ENCODE measurements at places on chromosomes 5 and 9.
A peak's percentile ranks its signal among the peaks of the same experiment; 100 is the strongest.

DNA sequence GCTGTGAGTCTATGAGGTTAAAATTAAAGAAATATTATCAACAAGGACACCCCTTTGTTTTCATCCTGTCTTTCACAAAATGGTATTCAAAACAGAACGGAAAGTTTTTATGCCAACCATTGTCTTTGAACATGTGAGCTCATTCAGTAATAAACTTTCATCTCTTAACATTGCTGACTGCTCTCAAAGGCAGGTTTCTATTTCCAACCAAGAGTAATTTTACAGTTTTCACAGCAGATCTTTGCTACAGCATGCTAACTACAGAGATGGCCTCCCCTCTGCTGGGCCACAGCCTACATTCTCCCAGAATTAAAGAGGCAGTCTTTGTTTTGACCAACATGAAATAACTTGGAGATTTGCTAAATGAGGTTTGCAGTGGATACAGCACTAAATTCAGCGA is 101.5 kb downstream of the DMRT2 start:
- no peak for DNase-seq

- no peak for DNase-seq
These were observed 39.9 kb downstream of the KIF24 start for GRCh38 chr9:34289159-34289558.

DNA sequence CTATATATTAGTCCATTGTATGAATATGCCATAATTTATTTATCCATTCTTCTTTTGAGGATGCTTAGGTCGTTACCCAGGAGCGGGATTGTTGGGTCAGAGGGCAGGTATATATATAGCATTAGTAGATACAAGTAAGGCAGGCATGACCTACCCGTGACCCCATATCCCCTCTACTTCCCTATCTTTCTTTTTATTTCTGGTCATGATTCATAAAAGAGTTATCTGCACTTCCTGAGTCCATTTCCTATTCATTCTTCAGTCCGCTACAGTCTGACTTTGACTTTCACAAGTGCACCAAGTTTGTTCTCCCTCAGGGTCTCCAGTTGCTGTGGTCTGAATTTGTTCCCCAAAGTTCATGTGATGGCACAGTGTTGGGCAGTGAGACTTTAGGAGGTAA is 6.9 kb downstream of the RHOBTB3 start:
- DNase-seq, result no peak

DNA sequence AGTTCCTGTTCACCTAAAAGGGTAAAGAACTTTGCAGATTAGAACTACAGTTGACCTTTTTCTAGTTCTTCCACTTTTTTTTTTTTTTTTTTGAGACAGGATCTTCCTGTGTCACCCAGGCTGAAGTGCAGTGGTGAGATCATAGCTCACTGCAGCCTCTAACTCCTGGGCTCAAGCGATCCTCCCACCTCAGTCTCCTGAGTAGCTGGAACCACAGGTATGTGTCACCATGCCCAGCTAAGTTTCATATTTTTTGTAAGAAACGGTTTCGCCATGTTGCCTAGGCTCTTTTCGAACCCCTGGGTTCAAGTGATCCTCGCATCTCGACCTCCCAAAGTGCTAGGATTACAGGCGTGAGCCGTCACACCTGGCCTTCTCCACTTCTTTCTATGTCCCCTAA is 39.7 kb upstream of the TNFAIP8 start:
- DNase-seq, result no peak

- DNase-seq, result no peak
These were observed 289.8 kb upstream of the ANKRD55 start for GRCh38 chr5:56522960-56523359.

GRCh38 chr5:52760695-52761366 is 26.9 kb upstream of the ITGA1 start:
- no peak for DNase-seq

- DNase-seq, result peak; percentile 10
These were observed 29.7 kb downstream of the TEX10 start for GRCh38 chr9:100322954-100323536.

GRCh38 chr9:116937361-116937760 is 250.3 kb downstream of the TRIM32 start:
- no peak for DNase-seq

GRCh38 chr9:89116064-89116804 is 62.4 kb downstream of the SHC3 start:
- DNase-seq, result no peak

DNA sequence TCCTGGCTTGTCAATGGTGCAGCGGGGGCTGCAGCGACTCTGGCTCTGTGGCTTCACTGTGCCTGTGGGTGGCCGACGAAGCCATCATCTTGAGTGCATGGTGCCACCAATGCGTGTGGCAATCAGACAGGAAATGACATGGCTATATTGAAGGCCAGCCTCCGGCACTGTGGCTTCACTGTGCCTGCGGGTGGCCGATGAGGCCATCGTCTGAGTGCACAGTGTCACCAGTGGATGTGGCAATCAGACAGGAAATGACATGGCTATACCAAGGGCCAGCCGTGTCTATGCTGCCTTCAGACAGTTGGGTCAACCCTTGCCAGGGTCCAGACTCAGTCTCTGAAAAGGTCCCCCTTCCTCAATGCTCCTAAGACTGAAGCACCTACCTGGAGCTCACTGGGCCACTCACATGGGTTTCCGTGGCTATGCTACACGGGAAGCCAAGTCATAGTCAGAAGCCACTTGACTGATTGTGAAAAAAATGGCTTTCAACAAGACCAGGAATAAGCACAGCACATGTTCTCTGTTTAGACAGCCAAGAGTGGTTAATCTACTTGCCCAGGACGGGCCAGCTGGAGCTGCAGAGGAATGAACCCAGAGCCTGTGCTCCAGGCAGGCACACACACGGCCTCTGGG is 67.5 kb upstream of the S1PR3 start:
- DNase-seq, result no peak

DNA sequence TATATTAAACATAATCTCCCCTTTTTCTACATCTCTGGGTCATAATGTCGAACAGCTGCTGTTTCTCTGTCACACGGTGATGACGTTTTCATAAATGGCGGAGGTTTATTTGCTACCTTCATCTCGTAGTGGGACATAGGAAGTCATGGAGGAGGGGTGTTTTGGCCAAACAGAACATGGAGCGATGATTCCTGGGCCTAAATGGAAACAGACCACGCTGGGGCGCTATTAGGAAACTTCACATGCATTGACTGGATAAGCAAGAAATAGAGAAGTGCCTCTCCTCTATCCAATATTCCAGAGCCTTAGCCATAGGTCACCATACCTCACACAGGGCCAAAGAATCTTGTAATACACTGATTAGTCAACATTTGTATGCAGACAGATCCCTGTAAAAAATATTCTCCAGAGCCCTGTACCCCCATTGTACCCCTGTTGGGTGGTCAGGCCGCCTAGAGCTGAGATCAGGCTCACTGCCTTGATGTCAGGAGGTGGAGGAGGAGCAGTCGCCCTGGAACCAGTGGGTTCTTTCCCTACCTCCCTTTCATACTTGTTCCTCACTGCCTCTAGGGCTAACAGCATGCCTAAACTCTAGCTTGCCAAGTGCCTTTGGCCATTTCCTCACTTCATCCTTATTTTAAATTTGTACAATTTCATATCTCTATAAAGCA is 77.8 kb upstream of the SPIN1 start:
- DNase-seq, result no peak

GRCh38 chr9:131755541-131756198 is 15.8 kb upstream of the RAPGEF1 start:
- peak; percentile 75 for DNase-seq

DNA sequence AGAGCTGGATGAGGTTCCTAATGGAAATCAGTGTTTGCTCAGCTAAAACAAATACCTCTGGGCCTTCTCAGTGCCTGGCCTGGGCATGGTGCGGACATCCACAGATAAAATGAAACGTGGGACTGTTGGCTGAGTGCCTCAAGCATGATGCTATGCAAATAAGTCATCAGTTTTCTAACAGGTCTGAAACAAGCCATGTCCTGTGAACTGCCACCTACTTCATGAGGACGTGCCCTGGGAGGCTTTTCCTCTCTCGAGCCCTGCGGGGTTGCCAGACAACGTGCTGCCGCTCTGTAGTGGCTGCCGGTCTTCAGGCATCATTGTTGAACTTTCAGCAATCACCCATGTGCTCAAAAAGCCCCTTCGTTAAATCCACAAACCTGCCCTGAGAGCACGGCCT is 240.4 kb upstream of the IRX2 start:
- no peak for DNase-seq

DNA sequence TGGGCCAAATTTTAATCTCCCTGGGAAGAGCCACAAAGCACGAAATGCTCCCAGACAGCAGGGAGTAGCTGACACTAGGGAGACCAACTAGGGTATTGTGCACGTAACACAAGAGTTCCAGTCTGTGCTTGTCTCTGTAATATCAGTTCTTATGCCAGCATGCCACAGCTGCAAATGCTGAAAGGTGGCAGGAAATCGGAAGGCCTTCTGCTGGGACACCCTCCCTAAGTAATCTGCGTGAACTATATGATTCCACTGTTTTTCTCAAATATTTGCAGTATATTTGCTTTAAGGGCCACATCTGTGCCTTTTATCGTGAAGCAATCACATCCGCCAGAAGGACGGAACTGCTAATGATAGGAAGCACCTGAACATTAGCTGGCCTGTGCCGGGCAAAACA is 12.6 kb downstream of the VLDLR start:
- no peak for DNase-seq

DNA sequence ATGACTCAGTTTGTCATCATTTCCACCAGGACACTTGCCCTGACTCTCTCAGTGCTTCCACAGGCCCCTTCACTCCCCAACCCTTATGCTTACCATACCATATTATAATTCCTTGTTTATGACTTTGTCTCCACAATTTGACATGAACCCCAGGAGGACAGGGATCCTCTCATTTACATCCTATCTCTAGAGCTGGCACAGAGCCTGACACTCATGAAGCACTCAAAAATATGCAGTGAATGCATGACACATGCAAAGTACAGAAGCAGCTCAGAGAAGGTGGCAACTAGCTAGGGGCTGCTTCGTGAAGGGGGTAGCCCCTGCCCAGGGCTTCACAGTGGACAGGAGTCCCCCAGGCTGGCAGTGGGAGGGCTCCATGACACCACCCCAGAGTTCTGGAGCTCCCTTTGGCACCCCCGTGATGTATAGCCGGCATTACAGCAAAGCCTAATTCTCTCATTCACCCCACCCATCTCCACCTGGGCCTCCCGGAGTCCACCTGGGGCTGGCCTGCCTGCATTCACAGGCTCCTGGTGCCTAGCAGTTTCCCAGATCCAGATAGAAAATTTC is 112.0 kb upstream of the SPOCK1 start:
- DNase-seq, result no peak

DNA sequence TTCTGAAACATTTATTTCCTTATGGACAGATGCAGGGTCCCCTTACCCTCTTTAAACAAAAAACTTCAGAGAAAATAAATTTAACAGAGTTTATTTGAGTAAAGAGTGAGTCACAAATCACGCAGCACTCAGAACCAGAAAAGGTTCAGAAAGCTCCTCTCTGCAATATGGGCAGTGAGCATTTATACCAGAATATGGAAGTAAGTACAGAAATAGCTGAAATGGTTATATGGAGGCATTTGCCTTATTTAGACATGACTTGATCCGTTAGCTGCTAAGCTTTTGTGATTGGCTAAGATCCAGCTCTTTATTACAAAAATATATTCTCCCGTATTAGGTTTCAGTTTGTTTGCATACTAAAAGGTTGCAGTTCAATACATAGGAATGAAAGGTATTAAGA is 1554.1 kb downstream of the EFNA5 start:
- DNase-seq, result no peak

- no peak for DNase-seq
These were observed 66.1 kb downstream of the NPR3 start for GRCh38 chr5:32777222-32777621.

GRCh38 chr9:84404095-84404686 is 63.6 kb upstream of the SLC28A3 start:
- DNase-seq, result peak; percentile 8

GRCh38 chr5:171365351-171365750 is 22.3 kb upstream of the NPM1 start:
- DNase-seq, result no peak

DNA sequence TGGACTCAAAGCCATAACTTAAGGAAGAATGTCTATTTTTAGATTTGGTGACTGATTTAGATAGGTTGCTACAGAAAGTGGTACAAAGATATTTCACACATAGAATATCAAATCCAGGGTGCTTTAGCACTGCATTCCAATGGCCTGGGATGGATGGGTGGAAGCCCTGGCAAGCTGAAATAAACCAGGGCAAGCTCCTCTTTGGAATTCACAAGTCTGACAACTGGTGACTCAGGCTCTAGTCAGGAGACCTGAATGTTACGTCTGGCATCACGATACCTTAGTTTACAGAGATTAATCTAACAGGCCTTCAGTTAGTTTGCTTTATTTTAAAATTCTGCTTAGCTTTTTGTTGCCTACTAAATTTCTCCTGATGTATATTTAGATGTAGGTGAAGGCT is 144.0 kb downstream of the TMC1 start:
- DNase-seq, result no peak

DNA sequence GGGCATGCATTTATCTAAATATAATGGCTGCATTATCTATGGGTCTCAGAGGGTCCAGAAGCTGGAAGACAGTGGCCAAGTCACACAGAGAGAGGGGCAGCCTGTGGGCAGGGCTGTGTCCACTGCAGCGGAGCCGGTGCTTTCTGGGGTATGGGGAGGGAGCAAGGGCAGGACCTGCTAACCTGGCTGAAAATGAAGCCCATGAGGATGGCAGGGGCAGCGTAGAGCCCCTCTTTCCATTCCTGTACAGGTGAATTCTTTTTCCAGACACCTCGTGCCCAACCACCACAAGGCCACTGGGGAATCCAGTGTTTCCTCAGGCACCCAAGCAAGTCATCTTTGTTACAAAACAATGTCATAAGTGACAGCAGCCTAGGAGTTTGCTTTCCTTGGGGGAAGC is 305.9 kb upstream of the IRX4 start:
- no peak for DNase-seq

- no peak for DNase-seq
These were observed 44.1 kb downstream of the APTX start for GRCh38 chr9:32957358-32957757.

GRCh38 chr9:109640580-109641371 is 139.2 kb upstream of the PALM2AKAP2 start:
- DNase-seq, result no peak

DNA sequence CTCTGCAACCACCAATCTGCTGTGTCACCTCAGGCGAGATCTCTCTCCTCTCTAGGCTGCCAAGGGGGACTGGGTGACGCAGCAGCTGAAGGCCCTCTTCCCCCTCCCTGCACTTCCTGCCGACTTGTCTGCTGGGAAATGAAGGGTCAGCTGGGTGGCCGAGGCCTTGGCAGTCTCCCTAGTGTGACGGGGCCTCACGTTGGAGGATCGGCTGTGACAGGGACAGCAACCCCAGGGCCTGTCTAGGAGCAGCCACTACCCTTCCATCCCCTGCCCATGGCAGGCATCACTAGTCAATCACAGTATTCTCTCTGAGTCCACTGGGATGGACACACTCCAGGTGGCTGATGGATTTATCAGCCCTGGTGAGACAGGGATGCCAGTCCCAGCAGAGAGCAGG is 107.3 kb upstream of the SARDH start:
- DNase-seq, result no peak

DNA sequence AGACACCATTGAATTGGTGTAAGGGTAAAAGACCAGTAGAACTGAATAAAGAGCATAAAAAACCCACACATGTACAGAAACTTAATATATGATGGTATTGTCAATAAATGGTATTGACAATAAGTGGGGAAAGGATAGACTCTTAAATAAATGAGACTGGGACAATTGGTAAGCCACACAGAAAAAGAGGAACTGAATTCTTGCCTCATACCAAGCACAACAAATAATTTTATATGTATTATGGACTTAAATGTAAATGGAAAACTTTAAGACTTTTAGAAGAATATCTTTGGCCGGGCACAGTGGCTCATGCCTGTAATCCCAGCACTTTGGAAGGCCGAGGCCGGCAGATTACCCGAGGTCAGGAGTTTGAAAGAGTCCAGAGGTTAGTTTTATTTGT is 37.9 kb upstream of the PPP2CA start:
- no peak for DNase-seq

Data from HCT116 (cell line).